ENCODE measurements at places on chromosomes 2 and 18. TPM values are rescaled to one million over a fixed set of nuclear protein-coding genes. Genes with fewer than 3 reads are reported as not detected.

- no peak overlapping the region for H3K27ac ChIP-seq
- H3K4me3 ChIP-seq, result no peak overlapping the region
- no peak for DNase-seq
- peaks cover 16% of the 10 kb centered on the region for H3K4me1 ChIP-seq
Observed at GRCh38 chr2:135532581-135532980, 1.3 kb downstream of the R3HDM1 start.

DNA sequence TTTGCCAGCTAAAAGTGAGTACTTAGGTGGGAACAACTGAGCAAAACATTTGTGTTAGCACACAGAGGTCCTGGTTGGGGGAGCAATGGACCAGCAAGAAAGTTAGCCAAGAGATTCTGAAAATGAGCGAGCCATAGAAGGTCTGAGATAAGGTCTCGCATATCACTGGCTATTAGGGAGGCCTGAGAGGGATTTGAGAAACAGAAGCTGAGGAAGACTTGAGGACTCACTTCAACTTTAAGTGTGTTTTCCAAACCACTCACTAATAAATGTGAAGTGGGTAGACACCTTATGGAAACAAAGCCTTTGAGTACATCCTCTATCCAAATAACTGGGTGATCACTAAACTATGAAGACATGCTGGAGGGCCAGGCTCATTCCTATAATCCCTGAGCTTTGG is 958.5 kb downstream of the DPP10 start:
- H3K4me3 ChIP-seq, result no peak overlapping the region
- H3K27me3 ChIP-seq, result no peaks in the 10 kb centered on the region
- no peaks in the 10 kb centered on the region for H3K36me3 ChIP-seq

DNA sequence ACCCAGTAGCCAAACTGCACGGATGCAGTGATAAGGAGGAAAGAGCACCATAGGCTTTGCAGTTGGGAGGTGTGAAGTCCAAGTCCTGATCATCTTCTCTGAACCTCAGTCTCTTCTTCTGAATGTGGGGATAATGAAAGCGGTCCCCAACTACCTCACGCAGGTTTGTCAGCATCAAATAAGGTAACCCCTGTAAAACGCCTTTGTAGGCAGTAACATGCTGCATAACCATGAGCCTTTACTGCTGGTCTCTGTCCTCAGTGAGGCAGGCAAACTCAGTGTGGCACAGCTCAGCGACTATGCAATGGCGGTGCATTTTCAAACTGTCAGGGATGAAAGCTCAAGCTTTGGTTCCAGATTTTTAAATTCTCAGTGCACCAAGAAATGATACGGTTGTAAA is 46.1 kb downstream of the DNMT3A start:
- peak overlapping the region; percentile 90 for H3K27ac ChIP-seq
- peak overlapping the region; percentile 40 for H3K4me3 ChIP-seq
- no peak for DNase-seq

- H3K4me3 ChIP-seq, result no peak overlapping the region
- H3K27me3 ChIP-seq, result no peaks in the 10 kb centered on the region
- DNase-seq, result no peak
- H3K4me1 ChIP-seq, result no peaks in the 10 kb centered on the region
- H3K36me3 ChIP-seq, result no peaks in the 10 kb centered on the region
Observed at GRCh38 chr2:35428548-35428947, 927.0 kb upstream of the CRIM1 start.

DNA sequence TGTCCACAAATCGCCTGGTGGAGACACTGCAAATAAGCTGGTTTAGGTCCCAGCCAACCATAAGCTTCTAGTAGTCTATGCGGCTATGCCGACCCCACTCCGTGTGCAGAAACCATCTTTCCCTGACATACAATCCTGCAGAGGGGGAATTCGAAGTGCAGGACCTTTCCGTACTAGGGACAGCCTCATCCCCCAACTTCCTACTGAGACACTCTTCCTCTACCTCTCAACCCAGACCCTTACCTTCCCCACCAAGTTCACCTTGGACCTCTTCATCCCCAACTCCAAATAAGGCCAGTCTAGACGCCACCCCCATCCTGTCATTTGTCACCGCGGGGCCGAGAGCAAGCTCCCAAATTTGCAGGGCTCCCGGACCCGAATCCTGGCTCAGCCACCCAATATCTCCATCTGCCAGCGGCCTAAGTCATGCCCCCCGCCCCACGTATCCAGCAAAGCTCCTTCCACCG is 496 bp downstream of the SUCLG1 start:
- peaks cover 19% of the 10 kb centered on the region for H3K4me1 ChIP-seq
- peak overlapping the region; percentile 94 for H3K27ac ChIP-seq
- peak overlapping the region; percentile 93 for H3K4me3 ChIP-seq
- DNase-seq, result peak; percentile 24

The RMC1 gene
- total RNA-seq, result 46.9 TPM

Measured in CD4-positive, alpha-beta T cell (primary cell).